ENCODE measurements at places on chromosomes 7 and 10.

- no peaks in the 10 kb centered on the region for H3K27me3 ChIP-seq
- H3K4me1 ChIP-seq, result peaks cover 73% of the 10 kb centered on the region
- no peaks in the 10 kb centered on the region for H3K36me3 ChIP-seq
- no peak overlapping the region for H3K4me3 ChIP-seq
- no peak for DNase-seq
Observed at GRCh38 chr10:44993922-44994751, 6.6 kb upstream of the ZNF22 start.

DNA sequence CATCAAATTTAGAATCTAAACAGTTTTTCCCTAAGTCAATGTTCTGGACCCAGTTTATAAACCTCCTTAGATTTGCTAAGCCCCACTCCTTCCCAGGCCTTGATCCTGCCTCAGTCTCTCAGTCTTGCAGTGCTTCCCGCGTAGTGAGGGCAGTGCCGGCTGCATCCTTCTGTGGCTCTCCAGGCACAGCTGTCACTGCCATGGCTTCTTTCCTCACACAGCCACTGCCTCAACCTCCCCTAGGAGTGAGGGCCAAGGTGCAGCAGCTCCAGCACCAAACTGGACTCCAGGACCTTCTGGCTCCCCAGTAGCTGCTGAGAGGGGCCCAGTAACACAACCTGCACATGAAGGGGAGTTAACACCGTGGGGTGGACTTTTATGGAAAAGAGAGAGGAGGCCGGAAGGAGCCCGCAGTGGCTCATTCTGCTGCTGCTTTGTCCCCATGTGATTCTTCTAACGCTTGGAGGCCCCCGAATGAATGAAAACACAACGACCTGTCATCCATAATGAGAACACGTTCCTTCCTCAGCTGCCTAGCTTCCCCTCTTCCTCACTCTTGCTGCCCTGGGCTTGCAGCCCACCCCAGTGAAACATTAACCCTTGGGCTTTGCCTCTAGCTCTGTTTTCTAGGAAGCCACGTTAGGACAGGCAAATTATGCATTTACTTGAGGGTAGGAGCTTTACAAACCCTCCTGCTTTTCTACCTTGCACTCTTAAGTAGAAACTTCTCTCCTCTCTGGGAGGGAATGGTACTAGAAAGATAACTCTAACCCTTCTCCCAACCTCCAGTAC lies 16.0 kb upstream of the UBE2H start:
- H3K27ac ChIP-seq, result no peak overlapping the region
- no peaks in the 10 kb centered on the region for H3K27me3 ChIP-seq
- H3K36me3 ChIP-seq, result no peaks in the 10 kb centered on the region
- H3K4me3 ChIP-seq, result no peak overlapping the region

DNA sequence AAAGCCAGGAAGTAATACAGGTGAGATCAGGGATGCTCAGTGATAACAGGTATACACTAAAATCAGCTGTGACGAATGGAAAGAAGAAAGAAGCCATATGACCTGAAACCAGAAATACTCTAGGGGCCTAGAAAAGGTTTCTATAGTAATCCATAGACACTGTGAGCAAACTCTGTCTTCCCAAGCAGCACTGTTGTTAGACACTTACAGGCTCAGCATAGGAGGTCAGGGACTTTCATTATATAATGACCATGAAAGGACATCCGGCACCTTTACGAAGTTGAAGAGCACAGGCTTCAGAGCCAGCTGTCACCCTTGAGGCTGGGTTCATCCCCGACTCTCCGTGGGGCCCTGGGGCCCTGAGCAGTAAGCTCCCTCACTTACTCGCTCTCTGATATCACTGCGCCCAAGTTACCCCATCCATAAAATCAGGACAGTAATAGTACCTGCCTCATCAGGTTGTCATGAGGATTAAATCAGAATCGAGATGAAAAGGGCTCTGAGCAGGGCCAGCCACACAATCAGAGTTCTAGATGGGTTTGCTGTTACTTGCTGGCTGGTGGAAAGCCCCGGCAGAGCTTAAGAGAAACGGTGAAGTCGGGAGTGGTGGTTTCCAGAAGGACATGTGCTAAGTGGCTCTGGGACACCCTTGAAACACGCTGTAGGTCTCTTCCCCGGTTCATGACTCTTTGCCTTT lies 79.5 kb downstream of the ITIH5 start:
- H3K4me3 ChIP-seq, result no peak overlapping the region
- H3K4me1 ChIP-seq, result no peaks in the 10 kb centered on the region
- DNase-seq, result no peak
- no peaks in the 10 kb centered on the region for H3K27me3 ChIP-seq

DNA sequence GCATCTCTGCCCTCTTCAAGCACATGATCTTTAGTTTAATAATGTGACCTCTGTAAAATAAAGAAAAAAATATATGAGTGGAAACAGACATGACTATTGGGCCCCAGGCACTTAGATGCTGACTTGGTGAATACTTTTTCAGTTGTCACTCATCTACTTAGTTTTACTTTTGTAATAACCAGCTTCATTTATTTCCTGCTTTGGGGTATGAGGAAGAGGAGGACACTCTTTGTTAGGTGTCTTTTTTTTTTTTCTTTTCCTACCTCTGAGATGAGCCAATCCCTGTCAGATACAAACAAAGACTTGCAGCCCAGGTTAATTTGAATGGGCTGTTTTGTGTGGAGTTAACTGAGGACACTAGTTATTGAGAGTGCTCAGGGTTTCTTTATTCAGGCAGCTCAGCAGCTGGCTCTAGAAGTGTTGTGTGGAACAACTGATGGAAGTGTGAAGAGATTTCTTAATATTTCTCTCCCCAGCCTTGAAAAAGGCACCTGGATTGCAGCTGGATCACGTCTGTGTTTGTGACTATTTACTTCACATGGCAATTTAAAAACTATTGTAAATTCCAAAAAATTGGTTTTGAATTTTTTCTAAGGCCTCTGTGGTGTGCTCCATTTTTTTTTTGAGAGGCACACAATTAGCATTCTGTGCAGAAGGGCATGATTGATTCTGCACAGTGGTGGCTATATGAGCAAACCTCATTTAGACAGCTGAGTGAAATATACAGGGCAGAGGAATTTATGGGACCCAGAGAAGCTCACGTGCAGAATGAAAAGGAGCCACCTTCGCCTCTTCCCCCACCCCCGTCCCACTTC lies 333.8 kb downstream of the LRMDA start:
- H3K27ac ChIP-seq, result no peak overlapping the region
- no peaks in the 10 kb centered on the region for H3K36me3 ChIP-seq
- H3K27me3 ChIP-seq, result no peaks in the 10 kb centered on the region
- DNase-seq, result no peak

GRCh38 chr10:73762915-73763314 lies 18.7 kb downstream of the SEC24C start:
- no peak for DNase-seq
- no peak overlapping the region for H3K27ac ChIP-seq
- no peaks in the 10 kb centered on the region for H3K27me3 ChIP-seq
- no peak overlapping the region for H3K4me3 ChIP-seq

- H3K27me3 ChIP-seq, result no peaks in the 10 kb centered on the region
- no peaks in the 10 kb centered on the region for H3K36me3 ChIP-seq
- H3K27ac ChIP-seq, result no peak overlapping the region
Observed at GRCh38 chr10:95767884-95768556, 12.1 kb downstream of the ENTPD1 start.

DNA sequence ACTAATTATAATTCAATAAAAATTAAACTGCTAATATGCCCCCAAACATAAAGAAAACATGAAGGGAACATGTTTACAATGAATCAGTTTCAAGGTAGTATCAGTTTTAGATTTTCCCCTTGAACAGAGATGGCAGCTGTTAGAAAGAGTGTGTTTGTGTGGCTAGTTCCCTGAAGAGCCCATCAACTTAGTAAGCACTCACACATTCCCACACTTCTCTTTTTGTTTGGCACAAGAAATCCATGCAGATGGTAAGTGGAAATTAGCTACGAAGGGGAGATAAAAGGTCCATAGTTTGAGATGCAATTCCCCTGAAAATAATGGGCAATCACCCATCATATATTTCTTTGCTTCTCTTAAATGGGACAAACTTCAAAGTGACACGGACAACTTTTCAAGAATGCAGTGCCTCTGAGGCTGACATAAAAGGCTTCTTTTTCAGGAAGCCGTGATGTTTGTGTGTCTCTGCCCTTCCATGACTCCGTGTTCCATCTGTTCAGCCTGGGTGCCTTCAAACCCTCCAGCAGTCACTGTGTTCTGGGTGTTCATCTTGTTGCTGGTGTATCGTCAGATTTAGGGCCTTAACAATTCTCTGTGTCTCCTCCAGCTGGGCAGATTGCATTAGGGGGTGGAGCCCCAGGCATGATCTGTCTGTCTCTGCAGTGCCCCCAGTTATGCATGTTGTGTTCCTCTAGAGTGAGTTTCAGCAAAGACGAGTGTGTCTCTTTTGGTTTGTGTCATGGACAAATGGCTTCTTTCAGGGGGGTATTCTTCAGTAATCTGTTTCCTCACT lies 259.5 kb upstream of the NPY start:
- H3K27ac ChIP-seq, result no peak overlapping the region
- no peak overlapping the region for H3K4me3 ChIP-seq
- DNase-seq, result no peak
- H3K27me3 ChIP-seq, result no peaks in the 10 kb centered on the region
- no peaks in the 10 kb centered on the region for H3K4me1 ChIP-seq

GRCh38 chr7:79593866-79594301 lies 140.4 kb upstream of the MAGI2 start:
- DNase-seq, result no peak
- no peaks in the 10 kb centered on the region for H3K4me1 ChIP-seq
- no peaks in the 10 kb centered on the region for H3K27me3 ChIP-seq
- H3K36me3 ChIP-seq, result no peaks in the 10 kb centered on the region
- H3K27ac ChIP-seq, result no peak overlapping the region
- H3K4me3 ChIP-seq, result no peak overlapping the region

DNA sequence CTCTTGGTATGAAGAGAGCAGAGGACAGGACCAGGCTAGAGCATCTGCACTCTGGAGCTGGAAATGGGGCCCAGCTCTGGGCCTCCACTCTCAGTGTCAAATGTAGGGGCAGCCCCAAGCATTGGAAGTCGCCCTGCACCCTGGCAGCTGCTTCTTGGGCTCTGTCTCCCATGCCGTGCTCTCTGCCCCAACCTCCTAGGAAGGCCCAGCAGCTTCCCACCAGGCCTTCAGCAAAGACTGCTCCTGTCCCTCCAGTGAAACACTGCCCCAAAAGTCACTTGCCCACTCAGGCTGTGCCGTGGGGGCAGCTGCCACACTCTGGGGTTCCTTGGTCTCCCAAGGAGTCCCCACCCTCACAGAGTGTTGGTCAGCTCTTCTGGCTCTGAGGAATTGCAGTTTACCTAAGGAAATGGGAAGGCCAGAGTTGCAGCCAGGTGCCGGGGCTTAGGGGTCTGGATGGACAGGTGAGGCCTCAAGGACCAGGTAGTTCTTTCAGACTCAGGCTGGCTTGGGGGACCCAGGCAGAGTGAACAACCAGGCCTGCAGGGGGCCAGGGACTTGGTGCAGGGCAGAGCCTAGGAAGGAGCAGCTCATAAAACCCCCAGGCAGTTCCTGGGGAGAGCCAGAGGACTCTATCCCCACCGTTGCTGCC lies 9.4 kb upstream of the OPN4 start:
- H3K4me1 ChIP-seq, result no peaks in the 10 kb centered on the region
- no peak overlapping the region for H3K27ac ChIP-seq
- H3K27me3 ChIP-seq, result no peaks in the 10 kb centered on the region
- no peaks in the 10 kb centered on the region for H3K36me3 ChIP-seq
- no peak for DNase-seq

GRCh38 chr10:599767-600166 lies 89.7 kb downstream of the DIP2C start:
- peaks cover 14% of the 10 kb centered on the region for H3K4me1 ChIP-seq
- no peak overlapping the region for H3K27ac ChIP-seq
- H3K4me3 ChIP-seq, result no peak overlapping the region
- DNase-seq, result no peak

- no peaks in the 10 kb centered on the region for H3K4me1 ChIP-seq
- no peak overlapping the region for H3K4me3 ChIP-seq
Observed at GRCh38 chr7:105782391-105783042, 93.9 kb downstream of the ATXN7L1 start.

DNA sequence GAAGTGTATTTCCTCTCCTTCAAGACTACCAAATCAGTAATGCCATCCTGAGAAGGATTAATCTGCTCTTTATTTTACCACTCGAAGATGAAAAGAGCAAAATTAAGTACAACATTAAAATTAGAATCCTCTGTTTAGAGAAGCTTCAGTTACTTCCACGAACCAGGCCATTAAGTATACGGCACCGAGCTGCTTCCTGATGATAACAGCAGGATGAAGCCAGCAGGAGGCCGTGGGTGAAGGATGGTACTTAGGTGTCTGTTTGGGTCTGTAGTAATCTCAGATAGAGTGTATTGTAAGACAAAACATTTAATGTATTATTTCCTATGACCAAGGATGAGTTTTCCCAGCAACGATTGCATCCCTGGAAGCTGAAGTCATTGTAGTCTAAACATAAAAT lies 362.8 kb downstream of the SFMBT2 start:
- H3K27me3 ChIP-seq, result no peaks in the 10 kb centered on the region
- no peaks in the 10 kb centered on the region for H3K36me3 ChIP-seq
- no peaks in the 10 kb centered on the region for H3K4me1 ChIP-seq
- no peak for DNase-seq
- no peak overlapping the region for H3K4me3 ChIP-seq
- H3K27ac ChIP-seq, result no peak overlapping the region

GRCh38 chr10:43218206-43218950 lies 48.5 kb downstream of the RASGEF1A start:
- H3K4me1 ChIP-seq, result no peaks in the 10 kb centered on the region

DNA sequence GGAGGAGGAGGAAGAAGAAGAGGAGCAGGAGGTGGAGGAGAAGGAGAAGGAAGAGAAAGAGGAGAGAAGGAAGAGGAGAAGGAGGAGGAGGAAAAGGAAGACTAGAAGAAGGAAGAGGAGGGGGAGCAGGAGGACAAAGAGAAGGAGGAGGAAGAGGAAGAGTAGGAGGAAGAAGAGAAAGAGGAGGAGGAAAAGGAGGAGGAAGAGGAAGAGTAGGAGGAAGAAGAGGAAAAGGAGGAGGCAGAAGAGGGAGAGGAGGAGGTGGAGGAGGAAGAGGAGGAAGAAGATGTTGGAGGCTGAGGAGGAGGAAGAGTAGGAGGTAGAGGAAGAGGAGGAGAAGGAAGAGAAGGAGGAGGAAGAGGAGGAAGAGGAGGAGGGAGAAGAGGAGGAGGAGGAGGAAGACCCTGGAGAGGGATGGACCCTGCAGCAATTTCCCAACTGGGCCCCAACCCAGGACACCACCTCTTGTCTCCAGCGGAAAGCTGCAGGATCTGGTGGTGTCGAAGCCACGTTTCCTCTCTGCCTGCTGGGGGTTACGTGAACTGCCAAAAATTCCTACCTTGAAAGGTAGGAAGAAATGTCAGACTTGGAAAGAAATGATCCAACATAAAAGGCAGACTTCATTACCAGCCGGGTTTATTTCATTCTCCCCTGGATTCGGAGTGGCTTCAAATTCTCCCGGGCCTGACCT lies 38.9 kb downstream of the COL26A1 start:
- no peaks in the 10 kb centered on the region for H3K27me3 ChIP-seq
- no peaks in the 10 kb centered on the region for H3K4me1 ChIP-seq
- H3K36me3 ChIP-seq, result no peaks in the 10 kb centered on the region
- H3K27ac ChIP-seq, result no peak overlapping the region
- DNase-seq, result no peak

DNA sequence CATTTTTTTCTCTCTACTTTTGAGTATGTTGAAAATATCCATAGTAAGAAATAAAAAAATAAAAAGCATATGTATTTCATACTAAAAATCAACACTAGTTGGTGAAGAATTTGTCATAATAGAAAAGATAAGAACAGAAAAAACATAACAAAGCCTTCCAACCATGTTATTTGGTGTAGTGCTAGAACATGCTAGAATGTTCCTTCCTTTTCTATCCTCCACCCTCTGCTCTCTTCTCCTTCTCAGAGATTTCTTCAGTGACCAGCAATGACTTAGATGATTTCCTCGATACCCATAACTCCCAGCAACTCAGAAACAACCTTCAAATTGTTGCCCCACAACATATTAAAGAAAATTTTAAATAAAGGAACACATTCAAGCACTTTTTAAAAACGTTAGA lies 2.6 kb downstream of the ZC3HAV1 start:
- no peaks in the 10 kb centered on the region for H3K4me1 ChIP-seq
- no peak overlapping the region for H3K27ac ChIP-seq
- no peak for DNase-seq
- H3K36me3 ChIP-seq, result no peaks in the 10 kb centered on the region
